ENCODE measurements at places on chromosomes 1 and 21. TPM values are rescaled to one million over a fixed set of nuclear protein-coding genes. Genes with fewer than 3 reads are reported as not detected.

Gene SYCP1
- total RNA-seq: not detected

Gene DENND2C
- 2.5 TPM for total RNA-seq

Gene FBXO44
- 13.3 TPM for total RNA-seq

Gene SMG7
- total RNA-seq: 27.7 TPM

Gene ASAP3
- total RNA-seq: 32.8 TPM

Gene LCE1F
- total RNA-seq: not detected

Gene KCNAB2
- total RNA-seq: 19.3 TPM

GRCh38 chr1:77039739-77040138 is 172.5 kb downstream of the ST6GALNAC5 start:
- H3K4me3 ChIP-seq: no peak overlapping the region
- H3K36me3 ChIP-seq: no peaks in the 10 kb centered on the region
- H3K27me3 ChIP-seq: no peaks in the 10 kb centered on the region
- no peak overlapping the region for H3K27ac ChIP-seq
- no peak for DNase-seq

DNA sequence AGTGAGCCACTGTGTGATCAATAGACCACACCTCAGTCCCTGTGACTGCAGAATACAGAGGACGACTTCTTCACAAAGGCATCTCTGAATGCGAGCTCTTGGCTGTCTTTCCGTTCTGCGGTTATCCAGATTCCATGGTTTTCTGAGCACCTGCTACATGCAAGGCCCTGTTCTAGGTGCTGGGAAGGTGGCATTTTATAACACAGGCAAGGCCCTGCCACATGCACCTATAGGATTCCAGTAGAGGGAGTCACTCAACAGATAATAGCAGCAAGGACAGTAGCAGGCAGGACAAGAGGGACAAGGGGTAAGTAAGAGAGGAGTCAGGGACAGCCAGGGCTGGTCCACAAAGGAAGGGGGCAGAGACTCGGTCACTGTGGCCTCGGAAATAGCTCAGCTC is 9.0 kb downstream of the URB1 start:
- peaks cover 49% of the 10 kb centered on the region for H3K36me3 ChIP-seq
- H3K4me3 ChIP-seq: no peak overlapping the region
- no peak for DNase-seq
- no peaks in the 10 kb centered on the region for H3K27me3 ChIP-seq
- H3K27ac ChIP-seq: peak overlapping the region; percentile 78

- DNase-seq: no peak
- no peaks in the 10 kb centered on the region for H3K36me3 ChIP-seq
- H3K4me1 ChIP-seq: peaks cover 25% of the 10 kb centered on the region
- H3K27ac ChIP-seq: peak overlapping the region; percentile 65
- peak overlapping the region; percentile 52 for H3K4me3 ChIP-seq
Observed at GRCh38 chr1:190478149-190479049, 735 bp upstream of the BRINP3 start.

DNA sequence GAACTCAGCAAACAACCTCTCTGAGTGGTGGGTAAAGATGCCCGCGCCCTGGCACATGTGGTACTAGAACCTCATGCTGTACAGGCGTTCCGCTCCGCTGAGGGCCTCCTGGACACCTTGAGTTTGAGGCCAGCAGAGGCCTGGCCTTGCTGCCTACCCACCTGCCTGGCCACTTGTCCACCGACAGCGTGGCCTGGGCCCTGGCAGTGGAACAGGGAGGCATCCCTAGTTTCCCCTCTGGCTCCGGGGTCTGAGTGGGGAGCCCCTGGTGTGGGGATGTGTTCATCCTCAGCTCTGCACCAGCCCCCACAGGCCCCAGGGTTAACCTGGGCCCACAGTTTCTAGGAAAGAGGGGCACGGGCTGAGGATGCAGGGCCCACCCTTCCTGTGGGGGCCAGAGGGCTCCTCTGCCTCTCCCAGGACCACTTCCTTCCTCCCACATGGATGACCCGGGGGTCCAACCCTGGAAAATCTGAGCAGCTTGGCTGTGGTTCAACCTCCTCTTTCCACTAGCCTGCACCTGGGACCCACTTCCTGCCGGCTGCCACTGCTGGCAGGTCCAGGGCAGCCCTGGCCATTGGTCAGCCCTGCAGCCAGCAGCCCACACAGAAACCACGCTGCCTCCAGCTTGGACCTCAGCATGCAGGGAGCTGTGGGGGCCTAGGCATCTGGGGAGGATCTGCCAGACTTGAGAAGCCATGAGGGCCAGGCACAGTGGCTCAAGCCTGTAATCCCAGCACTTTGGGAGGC is 53.3 kb upstream of the COL18A1 start:
- H3K27me3 ChIP-seq: no peaks in the 10 kb centered on the region
- no peak for DNase-seq
- H3K4me3 ChIP-seq: no peak overlapping the region
- H3K27ac ChIP-seq: no peak overlapping the region
- peaks cover 49% of the 10 kb centered on the region for H3K4me1 ChIP-seq
- no peaks in the 10 kb centered on the region for H3K36me3 ChIP-seq

DNA sequence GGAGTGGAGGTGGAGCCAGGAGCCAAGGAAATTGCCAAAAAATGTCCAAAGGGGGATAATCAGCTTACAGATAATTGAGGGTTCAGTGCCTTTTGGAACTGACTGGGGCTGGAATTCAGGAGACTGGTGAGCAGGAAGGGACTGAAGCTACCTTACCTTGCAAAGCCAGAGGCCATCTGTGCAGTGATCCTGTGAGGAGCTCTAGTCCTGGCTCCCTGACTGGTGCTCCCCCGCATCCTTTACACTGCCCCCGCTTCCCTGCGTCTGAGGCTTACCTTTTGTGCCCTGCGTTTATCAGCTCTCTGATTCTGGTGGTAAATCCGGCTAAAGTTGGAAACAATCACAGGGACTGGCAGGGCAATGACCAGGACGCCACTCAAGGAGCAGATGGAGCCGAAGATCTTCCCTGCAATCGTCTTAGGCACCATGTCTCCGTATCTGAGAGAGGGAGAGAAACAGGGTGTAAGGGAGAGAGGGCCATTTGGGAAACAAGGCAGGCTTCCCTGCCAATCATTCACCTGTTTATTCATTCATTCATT is 31.0 kb downstream of the DDX20 start:
- H3K27ac ChIP-seq: no peak overlapping the region
- H3K27me3 ChIP-seq: no peaks in the 10 kb centered on the region
- DNase-seq: peak; percentile 77
- H3K36me3 ChIP-seq: peaks cover 14% of the 10 kb centered on the region

DNA sequence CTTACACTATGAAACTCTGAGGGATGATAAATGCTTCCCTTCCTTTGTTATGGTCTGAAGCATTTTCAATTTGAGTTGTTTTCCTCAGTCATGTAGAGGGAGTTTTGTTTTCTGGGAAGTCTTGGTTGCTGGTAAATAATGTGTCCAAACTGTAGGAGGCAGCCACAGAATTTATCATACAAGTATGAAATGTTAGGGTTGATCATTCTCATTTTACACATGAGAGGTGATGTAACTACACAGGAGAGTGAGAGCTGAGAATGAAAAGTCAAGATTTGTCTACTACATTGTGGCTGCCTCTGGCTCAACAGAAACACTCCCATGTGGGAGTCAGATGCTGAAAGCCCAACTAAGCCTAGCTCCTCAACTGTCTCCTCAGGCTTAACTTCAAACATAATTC is 182.5 kb upstream of the SGIP1 start:
- H3K4me1 ChIP-seq: peaks cover 61% of the 10 kb centered on the region
- DNase-seq: no peak
- H3K27me3 ChIP-seq: no peaks in the 10 kb centered on the region
- H3K4me3 ChIP-seq: no peak overlapping the region

DNA sequence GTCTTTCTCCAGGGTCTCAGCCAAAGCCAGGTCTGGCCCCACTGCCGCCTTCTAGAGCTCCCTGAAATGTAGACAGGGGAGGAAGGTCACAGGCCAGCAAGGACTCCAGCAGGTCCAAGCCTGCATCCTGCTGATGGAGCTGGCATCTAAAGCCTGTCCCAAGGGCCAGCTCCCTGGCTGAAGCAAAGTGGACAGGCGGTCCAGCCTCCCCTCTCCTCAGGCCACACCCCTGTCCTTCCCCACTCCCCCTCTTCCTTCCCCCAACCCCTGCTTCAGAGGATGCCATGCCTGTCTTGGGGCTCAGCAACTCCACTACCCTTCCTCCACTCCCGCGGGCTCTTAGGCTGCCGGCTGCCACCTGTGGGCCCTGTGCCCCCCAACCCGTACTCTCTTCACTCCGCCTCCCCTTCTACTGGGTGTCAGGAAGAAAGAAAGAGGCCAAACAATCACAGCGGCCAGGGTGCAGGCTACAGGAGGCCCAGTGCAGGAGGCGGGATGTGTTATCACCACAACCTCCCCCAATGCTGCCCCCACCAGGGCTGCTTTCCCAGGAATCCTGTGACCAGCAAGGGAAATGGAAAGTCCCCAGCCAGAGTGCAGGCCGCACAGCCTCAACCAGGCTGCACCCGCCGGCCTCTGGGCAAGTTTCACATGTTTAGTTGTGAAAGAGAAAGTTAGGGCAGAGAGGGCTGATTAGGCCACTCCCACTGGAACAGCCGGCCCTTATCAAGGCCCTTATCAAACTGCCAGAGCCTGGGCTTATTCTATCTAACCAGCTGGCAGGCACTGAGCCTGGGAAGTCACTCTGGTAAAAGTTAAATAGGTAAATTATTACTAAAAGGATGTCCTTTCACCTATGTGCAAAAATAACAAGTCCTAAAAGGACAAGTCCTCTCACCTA is 34.1 kb downstream of the ACOT7 start:
- peak overlapping the region; percentile 77 for H3K27ac ChIP-seq
- no peak for DNase-seq
- H3K4me3 ChIP-seq: no peak overlapping the region
- H3K27me3 ChIP-seq: no peaks in the 10 kb centered on the region
- no peaks in the 10 kb centered on the region for H3K36me3 ChIP-seq

- no peak overlapping the region for H3K27ac ChIP-seq
- DNase-seq: no peak
- H3K4me1 ChIP-seq: peaks cover 6% of the 10 kb centered on the region
- H3K36me3 ChIP-seq: no peaks in the 10 kb centered on the region
- H3K27me3 ChIP-seq: no peaks in the 10 kb centered on the region
- no peak overlapping the region for H3K4me3 ChIP-seq
Observed at GRCh38 chr1:57165546-57165945, 199.7 kb upstream of the C8B start.

GRCh38 chr21:38734646-38735365 is 70.9 kb upstream of the ETS2 start:
- H3K4me1 ChIP-seq: peaks cover 7% of the 10 kb centered on the region
- peak overlapping the region; percentile 42 for H3K27ac ChIP-seq
- peak overlapping the region; percentile 46 for H3K4me3 ChIP-seq
- no peaks in the 10 kb centered on the region for H3K27me3 ChIP-seq

- no peak for DNase-seq
- H3K4me3 ChIP-seq: no peak overlapping the region
- H3K4me1 ChIP-seq: no peaks in the 10 kb centered on the region
Observed at GRCh38 chr1:28044399-28044798, 44.0 kb downstream of the EYA3 start.

DNA sequence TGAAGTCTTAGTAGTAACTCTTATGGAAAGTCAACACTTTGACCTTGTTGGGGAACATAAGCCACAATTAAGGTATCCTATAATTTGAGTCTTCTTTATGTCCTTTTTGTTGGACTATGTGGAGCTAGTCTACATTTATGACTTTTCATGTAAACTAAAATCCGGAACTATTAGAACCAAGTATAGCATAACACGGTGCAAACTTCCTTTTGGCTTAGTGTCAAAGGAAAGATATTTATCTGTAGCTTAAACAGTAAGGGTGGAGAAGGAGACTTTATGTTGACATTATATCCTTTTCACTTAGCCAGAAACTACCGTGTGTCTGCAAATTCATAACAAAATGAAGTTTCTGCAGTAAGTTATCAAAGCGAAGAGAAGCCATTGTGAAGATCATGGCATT is 7.3 kb downstream of the UAP1 start:
- H3K4me3 ChIP-seq: no peak overlapping the region
- H3K27me3 ChIP-seq: no peaks in the 10 kb centered on the region
- peaks cover 39% of the 10 kb centered on the region for H3K4me1 ChIP-seq
- peak overlapping the region; percentile 17 for H3K27ac ChIP-seq
- peaks cover 24% of the 10 kb centered on the region for H3K36me3 ChIP-seq
- no peak for DNase-seq

- H3K36me3 ChIP-seq: no peaks in the 10 kb centered on the region
- no peaks in the 10 kb centered on the region for H3K27me3 ChIP-seq
- H3K4me3 ChIP-seq: peak overlapping the region; percentile 63
- peak overlapping the region; percentile 94 for H3K27ac ChIP-seq
- H3K4me1 ChIP-seq: peaks cover 27% of the 10 kb centered on the region
Observed at GRCh38 chr1:167716000-167716271, 5.8 kb upstream of the MPZL1 start.

GRCh38 chr1:190588424-190588823 is 110.8 kb upstream of the BRINP3 start:
- no peak overlapping the region for H3K4me3 ChIP-seq
- no peak for DNase-seq

- DNase-seq: no peak
- H3K27ac ChIP-seq: no peak overlapping the region
- H3K4me1 ChIP-seq: no peaks in the 10 kb centered on the region
- no peaks in the 10 kb centered on the region for H3K27me3 ChIP-seq
- no peak overlapping the region for H3K4me3 ChIP-seq
Observed at GRCh38 chr1:93061895-93062792, 16.9 kb upstream of the MTF2 start.

DNA sequence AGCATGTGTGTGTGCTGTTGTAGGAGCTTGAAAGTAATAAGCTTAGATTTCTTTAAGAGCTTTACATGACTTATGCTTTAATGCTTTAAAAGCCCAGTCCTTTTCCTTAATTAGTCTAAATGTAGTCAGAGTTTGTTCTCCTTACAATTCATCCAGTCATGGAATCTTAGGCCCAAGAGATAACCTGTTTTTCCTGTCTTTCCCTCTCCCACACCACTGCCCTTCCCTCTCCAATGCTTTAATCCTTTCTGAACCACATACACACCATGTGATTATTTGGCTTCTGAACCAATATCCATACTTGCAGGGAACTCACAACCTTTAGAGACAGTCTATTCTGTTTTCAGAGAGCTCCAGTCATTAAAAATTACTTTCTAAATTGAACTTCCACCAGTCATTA is 37.6 kb downstream of the ALG6 start:
- DNase-seq: no peak
- no peaks in the 10 kb centered on the region for H3K36me3 ChIP-seq
- no peak overlapping the region for H3K4me3 ChIP-seq
- H3K27ac ChIP-seq: no peak overlapping the region

Measured in esophagus muscularis mucosa (tissue), 4 donors.